Occipital lobe (tissue), 3 donors: ENCODE measurements at places on chromosomes 12 and 14.

- DNase-seq, result no peak
Observed at GRCh38 chr14:67221248-67221981, 19.8 kb upstream of the PALS1 start.

- no peak for DNase-seq
Observed at GRCh38 chr14:21096978-21097635, 1.3 kb downstream of the ZNF219 start.

- DNase-seq, result no peak
Observed at GRCh38 chr14:29301571-29301970, 535.0 kb downstream of the FOXG1 start.

- DNase-seq, result peak; percentile 20
Observed at GRCh38 chr12:57477710-57478681, 1.7 kb downstream of the ARHGAP9 start.

DNA sequence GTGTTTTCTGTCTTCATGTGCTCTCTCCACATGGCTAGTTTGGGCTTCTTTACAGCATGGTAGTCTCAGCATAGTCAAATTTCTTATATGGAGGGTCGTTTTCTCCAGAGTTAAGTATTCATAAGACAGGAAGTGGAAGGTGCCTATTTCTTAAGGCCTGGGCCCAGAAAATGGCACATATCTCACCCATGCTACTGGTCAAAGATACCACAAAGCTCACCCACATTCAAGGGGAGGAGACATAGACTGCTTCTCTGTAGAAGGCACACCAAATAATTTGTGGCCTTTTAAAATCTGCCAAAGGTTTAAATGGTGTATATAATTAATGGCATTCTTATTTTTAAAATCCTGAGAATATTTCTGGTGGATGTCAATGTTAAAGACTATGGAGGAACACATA lies 44.8 kb downstream of the CCDC91 start:
- no peak for DNase-seq

GRCh38 chr14:58785701-58786100 lies 147.9 kb downstream of the DACT1 start:
- DNase-seq, result no peak

DNA sequence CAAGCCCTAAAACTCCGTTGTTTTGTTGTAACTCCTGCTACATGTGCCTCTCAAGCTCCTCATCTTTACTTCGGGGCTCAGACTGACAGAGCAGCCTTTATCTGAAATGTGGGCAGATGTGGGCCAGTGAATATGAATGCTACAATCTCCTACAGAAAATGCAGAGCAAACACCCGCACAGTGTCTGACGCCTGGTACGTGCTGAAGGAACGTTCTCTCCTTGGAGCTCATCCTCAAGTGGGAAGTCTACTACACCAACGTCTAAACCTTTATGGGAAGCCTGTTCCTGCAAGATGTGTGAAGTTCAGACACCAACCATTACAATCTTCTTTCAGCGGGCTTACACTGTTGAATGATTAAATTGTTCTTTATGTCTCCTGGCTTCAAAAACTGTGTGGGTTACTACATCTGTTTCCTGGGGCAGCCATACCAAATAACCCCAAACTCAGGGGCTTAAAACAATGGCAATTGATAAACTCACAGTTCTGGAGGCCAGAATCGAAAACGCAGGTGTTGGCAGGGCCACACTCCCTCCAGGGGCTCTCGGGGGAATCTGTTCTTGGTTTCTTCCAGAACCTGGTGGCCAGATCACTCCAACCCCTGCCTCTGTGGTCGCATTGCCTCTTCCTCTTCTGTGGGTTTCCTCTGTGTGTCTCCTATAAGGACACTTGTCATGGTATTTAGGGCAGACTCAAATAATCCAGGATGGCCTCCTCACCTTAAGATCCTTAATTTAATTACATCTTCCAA lies 179.7 kb upstream of the PLXNC1 start:
- DNase-seq, result no peak

- no peak for DNase-seq
Observed at GRCh38 chr12:27025116-27025515, 2.8 kb downstream of the MED21 start.

GRCh38 chr12:4891866-4892265 lies 17.8 kb upstream of the KCNA1 start:
- DNase-seq, result no peak

DNA sequence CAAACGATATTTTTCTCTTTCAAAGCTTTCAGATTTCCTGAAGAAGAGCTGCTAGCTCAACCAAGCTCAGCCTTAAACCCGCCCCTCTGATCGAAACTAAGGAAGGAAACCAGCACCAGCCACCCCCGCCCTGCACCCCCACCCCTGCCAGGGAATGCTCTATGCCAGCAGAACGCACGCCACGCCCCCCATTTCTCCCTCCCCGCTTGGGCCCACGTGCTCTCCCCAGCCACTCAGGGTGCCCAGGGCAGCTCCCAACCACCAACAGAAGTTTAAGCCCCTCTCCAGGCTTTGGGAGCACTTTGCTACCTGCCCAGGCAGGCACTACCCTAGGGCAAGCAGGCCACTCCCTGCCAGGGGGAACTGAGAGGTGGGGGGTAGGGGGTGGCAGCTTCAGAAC lies 18.8 kb upstream of the KRT78 start:
- no peak for DNase-seq

DNA sequence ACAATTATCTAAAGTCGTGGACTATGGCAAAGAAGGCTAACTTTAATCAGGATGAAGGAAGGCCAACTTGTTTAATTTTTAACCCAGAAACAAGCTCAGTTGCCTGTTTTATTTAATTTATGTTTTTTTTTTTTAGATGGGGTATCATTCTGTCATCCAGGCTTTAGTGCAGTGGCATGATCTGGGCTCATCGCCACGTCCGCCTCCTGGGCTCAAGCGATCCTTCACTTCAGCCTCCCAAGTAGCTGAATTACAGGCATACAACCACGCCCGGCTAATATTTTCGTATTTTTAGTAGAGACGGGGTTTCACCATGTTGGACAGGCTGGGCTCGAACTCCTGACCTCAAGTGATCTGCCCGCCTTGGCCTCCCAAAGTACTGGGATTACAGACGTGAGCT lies 19.7 kb downstream of the NUDT4 start:
- no peak for DNase-seq

GRCh38 chr12:79778802-79779448 lies 88.2 kb upstream of the PAWR start:
- no peak for DNase-seq

GRCh38 chr12:45745861-45746277 lies 16.4 kb downstream of the ARID2 start:
- DNase-seq, result no peak

DNA sequence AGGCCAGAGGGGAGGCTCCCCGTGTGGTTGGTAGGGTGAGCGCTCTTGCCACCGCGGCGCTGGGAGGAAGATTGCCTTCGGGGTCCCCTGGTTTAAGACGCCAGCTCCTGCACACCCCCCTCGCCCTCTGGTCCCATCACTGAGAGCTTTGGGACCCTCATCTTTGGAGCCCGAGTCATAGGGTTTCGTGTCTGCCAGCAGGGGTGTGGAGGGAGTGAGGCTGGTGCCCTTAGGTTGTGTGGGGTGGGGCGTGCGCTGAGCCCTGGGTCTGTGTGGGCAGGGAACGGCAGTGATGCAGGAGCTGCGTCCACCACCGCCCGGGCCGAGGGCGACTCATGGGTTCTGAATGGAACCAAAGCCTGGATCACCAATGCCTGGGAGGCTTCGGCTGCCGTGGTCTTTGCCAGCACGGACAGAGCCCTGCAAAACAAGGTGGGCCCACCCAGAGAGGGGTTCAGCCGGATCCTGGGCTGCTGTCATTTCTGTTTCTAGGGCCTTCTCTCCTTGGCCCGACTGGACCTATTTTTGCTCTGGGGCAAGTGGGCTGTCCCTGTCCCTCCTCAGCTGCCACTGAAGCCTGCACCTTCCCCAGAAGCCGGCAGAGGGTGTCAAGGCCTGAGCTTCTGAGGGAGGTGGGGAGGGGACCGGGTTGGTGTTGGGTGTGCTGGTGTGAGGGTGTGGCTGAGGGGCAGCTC lies 12.1 kb downstream of the ACADS start:
- no peak for DNase-seq

DNA sequence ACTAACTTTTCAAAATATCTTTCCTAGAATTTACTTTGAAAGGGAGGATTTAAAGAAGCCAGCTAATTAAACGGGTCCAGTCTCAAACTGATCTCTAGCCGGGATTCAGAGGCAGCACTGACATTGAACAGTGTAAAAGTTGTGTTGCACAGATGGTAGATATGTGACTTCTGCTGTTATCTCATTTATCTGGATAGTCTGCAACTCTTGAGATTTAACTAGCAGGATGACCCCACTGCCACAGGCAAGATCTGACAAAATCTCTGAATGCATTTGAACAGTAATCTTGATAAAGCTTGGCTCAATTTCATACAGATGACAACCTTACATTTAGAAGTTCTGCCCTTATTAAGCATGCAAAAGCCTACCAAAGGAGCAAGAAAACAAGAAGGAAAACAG lies 138.0 kb upstream of the CPNE8 start:
- DNase-seq, result no peak

DNA sequence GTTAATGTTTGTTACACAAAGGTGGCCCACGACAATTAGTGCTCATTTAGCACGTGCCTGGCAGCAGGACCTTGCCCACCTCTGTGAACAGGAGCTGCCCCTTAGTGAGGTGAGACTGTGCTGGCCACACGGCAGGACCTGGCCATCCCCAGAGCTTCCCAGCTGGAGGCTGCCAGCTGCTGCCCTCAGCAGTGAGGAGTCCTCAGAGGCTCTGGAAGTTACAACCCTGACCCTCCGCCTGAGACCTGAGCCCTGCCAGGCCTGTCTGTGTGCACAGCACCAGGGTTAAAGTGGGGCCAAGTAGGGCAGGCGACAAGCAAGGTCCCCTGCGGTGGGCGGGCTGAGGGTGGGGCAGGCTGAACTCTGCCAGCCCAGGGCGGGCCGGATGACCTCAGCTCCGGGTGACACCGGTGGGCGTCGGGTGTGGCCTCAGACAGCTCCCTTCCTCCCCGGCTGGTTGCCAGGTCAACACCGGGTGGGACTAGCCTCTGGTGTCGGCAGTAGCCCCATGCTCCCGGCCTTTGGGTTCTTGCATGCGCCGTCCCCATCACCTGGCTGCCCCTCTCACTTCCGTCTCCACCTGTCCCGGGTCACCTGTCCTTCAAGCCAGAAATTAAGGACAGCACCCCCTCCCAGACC lies 9.2 kb upstream of the LBHD2 start:
- no peak for DNase-seq

GRCh38 chr14:103334644-103335622 lies 896 bp downstream of the EIF5 start:
- peak; percentile 76 for DNase-seq

DNA sequence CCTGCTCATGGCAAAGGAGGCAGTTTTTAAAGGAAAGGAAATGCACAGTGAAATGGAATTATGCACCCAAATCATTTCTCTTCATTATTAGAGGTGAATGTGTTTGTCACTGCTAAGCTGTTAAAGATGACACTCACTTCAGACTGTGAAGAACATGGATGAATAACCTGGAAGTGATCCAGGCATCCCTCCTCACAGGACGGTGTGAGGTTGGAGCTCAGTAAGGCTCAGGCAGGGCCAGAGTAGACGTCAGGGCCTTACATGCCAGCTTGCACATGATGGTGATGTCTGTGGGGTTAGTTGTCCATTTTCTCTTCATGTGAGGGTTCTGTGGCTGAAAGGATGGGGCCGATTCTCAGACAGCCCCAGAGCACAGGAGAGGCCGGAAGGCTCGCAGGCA lies 273.1 kb downstream of the PCNX1 start:
- DNase-seq, result no peak

GRCh38 chr14:58376791-58377190 lies 18.9 kb upstream of the TOMM20L start:
- DNase-seq, result no peak

DNA sequence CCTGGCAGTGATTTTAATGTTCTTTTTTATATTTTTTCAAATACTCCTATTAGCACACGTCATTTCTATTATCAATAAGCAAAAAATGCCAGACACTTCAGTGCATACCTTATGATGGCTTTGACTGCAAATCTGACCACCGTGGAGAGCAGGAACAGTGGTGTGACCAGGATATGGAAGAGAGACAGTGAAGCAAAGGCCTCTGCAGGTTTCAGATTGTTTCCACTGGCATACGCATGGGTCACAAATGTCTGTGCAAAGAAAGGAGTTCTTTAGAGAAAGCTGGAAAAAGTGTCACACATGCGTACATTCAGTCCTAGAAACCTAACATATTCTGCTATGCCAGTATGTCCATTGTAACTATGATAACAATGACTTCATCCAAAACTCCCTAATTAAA lies 47.3 kb downstream of the ABCC9 start:
- DNase-seq, result no peak

DNA sequence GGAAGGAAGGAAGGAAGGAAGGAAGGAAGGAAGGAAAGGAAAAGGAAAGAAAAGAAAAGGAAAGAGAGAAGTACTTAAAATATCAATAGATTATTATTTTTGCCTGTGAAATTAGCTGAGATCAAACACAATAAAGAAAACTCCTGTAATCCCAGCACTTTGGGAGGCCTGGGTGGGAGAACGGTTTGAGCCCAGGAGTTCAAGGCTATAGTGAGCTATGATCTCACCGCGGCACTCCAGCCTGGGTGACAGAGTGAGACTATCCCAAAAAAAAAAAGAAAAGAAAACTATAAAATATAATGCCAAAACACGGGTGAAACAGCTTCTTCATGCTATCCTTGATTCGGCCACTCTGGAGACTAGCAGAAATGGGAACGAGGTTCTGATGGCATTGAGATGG lies 26.2 kb upstream of the CKAP4 start:
- DNase-seq, result no peak

DNA sequence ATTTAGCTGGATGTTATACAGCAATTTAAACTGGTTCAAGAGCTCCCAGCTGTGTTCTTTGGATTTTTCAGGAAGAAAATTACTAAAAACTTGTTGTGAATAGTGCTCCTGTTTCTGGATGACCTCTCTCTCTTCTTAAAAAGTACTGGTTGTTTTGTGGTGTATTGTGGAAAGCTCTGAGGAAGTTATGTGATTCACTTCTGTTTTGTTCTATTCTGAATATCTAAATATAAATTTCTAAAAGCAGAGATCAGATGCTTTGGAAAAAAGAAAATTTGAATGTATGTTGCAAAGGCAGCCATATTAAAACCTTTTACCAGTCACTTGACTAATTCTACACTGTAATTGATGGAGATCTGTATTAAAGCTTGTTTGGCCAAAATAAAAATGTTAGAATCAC lies 3.4 kb upstream of the C3AR1 start:
- DNase-seq, result no peak

GRCh38 chr12:122846622-122847515 lies 11.6 kb downstream of the HIP1R start:
- no peak for DNase-seq

GRCh38 chr14:57533214-57533613 lies 39.6 kb upstream of the CCDC198 start:
- DNase-seq, result no peak

- DNase-seq, result no peak
Observed at GRCh38 chr12:2341871-2342270, 289.1 kb downstream of the CACNA1C start.

- no peak for DNase-seq
Observed at GRCh38 chr12:114414866-114415524, 9.1 kb upstream of the TBX5 start.

DNA sequence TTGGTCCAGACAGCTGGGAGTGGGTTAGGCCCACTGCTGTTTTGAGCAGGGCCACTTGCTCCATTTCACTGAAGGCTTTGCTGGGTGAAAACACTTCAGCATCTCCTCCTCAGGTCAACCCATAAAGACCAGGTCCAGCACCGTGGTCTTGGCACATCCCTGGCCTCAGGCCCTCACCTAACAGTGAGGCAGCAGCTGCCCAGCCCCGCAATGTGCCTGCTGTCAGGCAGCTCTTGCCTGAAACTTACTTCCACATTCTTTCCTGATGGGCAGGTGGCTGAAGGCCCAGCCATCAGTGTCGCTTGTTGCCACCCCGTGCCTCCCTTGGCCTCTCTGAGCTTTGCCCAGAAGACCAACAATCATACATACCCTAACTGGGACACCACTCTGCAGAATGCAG lies 54.4 kb downstream of the ANAPC7 start:
- DNase-seq, result no peak
